Inflammatory macrophage treated with lipopolysaccharide for 1 hour (primary cell): ENCODE measurements at places on chromosomes 12 and 14.
A peak's percentile ranks its signal among the peaks of the same experiment; 100 is the strongest.

DNA sequence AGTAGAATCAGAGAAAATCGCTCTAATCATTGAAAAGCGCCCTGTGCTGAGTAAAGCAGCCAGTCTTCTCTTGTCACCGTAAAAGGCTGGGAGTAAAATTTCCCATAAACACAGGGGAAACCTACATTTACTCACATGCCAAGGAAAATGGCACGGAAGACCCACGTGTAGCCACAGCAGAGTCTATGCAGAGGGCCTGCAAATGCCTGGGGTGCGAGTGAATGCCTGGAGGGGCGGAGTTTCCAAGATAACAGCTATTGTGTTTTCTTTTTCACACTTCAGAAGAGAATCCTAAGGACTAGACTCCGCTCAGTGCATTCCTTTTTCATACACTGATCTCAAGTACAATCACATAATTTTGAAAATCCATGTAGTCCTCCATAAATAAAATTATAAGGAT lies 159.9 kb upstream of the FOXN3 start:
- no peak for DNase-seq

DNA sequence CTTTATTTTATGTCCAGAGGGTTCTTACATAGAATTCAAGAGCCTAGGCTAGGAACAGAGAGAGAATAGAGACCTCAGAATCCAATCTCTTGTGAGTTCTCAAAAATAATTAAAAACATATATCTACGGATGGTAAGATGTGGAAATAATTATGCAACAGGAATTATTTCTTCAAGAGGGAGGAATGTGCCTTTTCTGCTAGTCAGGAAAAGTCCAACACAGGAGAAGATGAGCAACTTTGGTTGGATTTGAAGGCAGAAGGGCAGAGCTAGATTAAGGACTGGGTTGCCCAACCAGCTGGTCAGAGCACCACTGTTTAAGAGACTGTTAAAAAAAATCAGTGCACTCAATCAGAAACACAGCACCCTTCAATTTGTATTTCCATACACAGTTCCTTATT lies 365.5 kb downstream of the ETNK1 start:
- DNase-seq, result no peak

- DNase-seq, result no peak
These were observed 816 bp upstream of the SLC8A3 start for GRCh38 chr14:70189456-70190077.

GRCh38 chr12:89525305-89525823 lies 483 bp downstream of the POC1B start:
- no peak for DNase-seq

GRCh38 chr12:125245581-125246557 lies 180.6 kb downstream of the AACS start:
- DNase-seq, result no peak

DNA sequence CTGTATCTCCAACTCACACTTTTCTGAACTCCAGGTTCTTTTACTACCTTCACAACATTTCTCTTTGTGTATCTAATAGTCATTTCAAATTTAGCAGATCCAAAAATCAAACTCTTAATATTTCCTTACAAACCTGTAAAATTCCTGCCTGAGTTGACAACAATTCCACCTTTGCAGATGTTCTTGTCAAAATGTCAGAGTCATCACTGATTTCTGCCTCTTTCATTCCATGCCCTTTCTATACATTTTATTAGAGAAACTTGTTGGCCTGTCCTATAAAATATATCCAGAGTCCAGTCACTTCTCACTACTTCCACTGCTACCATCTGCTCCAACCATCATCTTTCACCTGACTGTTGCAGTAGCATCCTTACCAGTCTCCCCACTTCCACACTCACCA lies 119.7 kb downstream of the CAPZA3 start:
- no peak for DNase-seq

GRCh38 chr12:6450091-6450868 lies 1.6 kb upstream of the TAPBPL start:
- DNase-seq, result no peak

- DNase-seq, result no peak
These were observed 98.3 kb downstream of the UNC79 start for GRCh38 chr14:93528884-93529558.

DNA sequence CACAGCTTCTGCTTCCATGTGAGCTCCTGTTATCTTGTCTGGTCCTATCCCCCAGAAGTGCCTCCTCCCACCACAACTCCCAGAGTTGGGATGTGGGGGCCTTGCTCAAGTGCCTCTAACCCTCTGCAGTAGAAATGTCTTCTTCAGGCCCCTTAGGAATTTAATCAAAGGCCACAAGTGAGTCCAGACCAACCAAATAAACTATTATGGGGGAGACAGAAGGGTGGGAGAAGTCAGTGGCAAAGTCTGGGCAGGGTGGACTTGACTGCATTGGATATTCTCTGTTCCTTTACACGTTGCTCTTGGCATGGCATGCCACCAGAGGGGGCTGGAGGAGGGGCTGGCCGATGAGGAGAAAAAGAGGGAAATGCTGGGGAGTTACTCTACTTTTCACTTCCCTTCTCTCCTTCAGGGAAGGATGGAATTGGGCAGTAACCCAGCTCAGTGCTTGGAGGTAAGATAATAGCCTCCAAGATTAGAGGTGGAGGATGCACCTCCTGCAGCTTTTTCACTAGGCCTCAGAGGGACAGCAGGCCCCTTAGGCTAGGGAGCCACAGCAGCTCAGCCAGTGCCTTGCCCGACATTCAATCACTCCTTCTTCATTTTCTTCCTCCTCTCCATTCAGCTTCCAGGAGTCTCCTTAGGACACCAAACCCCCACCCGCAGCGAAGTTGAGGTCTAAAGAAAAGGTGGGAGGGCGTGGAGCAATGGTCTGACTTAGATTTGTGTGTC lies 1.2 kb upstream of the AP1G2 start:
- DNase-seq, result peak; percentile 55

DNA sequence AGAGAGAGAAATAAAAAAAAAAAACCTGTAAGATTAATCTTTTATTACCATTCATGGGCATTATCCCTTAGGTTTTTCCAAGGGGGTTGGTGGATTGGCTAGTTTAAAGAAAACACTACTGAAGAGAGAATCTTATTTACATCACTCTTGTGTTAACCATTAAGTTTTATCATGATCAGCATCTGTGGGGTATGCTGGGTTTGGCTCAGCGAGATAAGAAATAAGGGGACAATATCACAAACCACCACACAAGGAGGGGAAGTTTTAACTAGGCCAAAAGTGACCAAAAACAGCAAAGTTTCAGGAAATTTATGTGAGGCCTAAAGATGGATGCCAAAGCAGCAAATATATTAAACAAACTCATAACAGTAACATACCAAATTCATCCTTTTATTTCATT lies 548.6 kb downstream of the SLC16A7 start:
- DNase-seq, result no peak

GRCh38 chr14:95964901-95965300 lies 74.3 kb upstream of the C14orf132 start:
- no peak for DNase-seq

- no peak for DNase-seq
These were observed 210.3 kb downstream of the TMTC2 start for GRCh38 chr12:82896979-82897378.

- DNase-seq, result no peak
These were observed 33.1 kb upstream of the OASL start for GRCh38 chr12:121072147-121072546.

DNA sequence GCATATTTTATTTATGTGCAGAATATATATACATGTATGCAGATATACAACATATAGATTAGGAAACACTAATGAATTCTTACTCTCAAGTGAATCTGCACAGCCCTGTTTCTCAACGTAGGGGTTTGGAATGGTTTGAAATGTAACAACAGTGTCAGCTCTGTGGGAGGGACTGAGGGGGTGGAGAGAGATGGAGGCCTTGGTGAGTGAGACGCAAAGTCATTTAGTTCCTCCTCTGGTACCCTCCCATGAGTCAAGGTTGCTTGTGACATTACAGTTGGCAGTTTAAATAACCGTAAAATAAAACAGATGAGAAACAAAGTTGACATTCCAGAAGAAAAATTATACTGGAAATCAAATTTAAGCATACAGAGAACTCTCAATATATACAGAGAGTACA lies 313.0 kb upstream of the PRKD1 start:
- no peak for DNase-seq

GRCh38 chr14:53569446-53569845 lies 387.2 kb downstream of the BMP4 start:
- no peak for DNase-seq

- DNase-seq, result no peak
These were observed 58.8 kb downstream of the GPR68 start for GRCh38 chr14:91185721-91186120.

GRCh38 chr14:61911574-61911973 lies 149.4 kb downstream of the SNAPC1 start:
- DNase-seq, result no peak

- DNase-seq, result peak; percentile 38
These were observed 25.5 kb downstream of the NKX2-8 start for GRCh38 chr14:36556811-36557433.

- DNase-seq, result peak; percentile 68
These were observed 778 bp downstream of the SLC8B1 start for GRCh38 chr12:113333877-113334785.

DNA sequence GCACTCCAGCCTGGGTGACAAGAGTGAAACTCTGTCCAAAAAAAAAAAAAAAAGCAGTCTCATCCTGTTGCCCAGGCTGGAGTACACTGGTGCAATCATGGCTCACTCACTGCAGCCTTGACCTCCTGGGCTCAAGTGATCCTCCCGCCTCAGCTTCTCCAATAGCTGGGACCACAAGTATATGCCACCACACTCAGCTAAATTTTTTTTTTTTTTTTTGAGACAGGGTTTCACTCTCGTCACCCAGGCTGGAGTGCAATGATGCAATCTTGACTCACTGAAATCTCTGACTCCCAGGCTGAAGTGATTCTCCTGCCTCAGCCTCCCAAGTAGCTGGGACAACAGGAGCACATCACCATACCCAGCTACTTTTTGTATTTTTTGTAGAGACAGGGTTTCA lies 5.2 kb upstream of the CNPY2 start:
- peak; percentile 63 for DNase-seq

DNA sequence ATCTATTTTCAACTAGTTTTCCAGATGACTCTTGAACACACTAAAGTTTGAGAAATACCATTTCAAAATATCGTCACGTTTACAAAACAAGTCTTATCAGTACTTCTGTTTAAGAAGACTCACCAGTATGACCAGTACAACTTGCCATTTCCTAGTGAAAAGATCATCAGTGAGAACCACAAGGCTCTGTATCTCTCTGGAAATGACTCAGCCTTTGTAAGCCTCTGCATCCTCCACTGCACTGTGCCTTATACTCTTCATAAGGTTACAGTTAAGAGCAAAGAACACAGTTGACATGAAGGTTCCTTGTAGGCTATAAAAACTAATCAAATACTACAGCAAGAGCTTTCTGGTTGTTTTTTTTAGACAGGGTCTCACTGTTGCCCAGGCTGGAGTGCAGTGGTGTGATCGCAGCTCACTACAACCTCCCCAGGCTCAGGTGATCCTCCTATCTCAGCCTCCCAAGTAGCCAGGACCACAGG lies 5.7 kb upstream of the VTI1B start:
- peak; percentile 81 for DNase-seq

- DNase-seq, result no peak
These were observed 452 bp downstream of the NGDN start for GRCh38 chr14:23469906-23470403.

DNA sequence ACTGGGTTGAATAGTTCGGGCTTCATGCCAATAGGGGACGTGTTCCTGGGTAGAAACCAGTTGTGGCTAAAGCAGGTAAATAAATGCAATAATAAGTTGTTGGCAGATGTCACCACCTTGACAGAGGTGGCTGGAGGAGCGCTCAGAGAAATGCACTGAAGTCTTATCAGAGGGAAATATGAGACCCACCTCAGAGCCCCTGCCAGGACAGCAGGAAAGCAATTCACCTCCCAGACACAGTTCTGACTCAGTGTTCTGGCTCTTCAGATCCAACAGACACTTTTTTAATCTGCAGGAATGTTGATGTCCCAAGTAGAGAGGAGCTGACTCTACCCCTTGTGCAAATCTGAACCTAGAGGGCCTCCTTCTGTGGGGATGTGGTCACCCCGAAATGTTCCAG lies 687.1 kb upstream of the FBXO33 start:
- no peak for DNase-seq

GRCh38 chr12:123113026-123113425 lies 37.9 kb downstream of the PITPNM2 start:
- no peak for DNase-seq

DNA sequence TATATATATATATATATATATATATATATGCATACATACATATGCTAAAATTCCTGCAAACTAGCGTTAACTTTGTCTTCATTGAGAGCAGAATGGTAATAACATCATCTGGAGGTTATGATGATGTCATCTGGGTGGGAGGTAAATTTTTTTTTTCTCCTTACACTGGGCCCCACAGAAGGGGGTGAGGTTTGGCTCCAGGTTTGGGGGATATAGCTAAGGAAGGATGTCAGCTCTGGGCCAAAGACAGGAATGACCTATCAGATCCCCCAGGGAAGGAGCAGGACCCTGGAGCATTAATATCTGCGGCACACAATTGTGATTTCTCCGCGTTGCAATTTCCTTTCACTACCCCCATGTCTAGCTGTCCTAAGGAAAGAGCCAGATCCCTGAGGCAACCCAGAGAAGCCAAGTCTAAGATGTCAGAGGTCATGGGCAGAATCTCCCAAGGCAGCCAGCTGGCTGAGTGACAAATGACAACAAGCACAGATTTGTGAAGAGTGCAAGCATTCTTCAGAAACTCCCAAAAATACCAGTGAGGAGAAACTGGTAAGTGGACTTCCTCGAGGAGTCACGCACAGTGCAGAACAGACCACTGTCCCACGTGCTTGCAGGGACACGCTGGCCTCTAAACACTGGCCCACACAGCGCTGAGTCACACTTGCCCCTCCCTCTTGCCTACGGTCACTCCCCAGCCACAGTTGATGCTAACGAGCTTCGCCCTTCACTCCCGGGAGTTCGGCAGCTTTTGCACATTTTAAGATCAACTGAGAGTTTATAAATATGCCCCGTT lies 9.9 kb downstream of the UBC start:
- DNase-seq, result peak; percentile 98

DNA sequence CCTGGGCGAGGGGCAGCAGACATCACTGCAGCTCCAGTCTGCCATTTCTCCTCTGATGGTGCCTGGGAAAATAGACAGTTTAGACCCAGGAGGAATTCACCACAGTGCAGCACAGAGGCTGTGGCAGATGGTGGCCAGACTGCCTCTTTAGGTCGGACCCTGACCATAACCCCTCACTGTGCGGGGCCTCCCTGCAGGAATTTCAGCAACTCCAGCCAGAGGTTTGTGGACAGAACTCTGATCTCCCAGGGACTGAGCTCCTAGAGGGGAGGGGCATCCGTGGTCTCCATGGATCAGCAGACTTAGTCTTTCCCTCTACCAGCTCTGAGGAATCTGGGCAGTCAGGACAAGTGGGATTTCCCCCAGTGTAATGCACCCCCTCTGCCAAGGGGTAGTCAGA lies 106.5 kb downstream of the ZC3H14 start:
- DNase-seq, result no peak

- DNase-seq, result no peak
These were observed 7.0 kb downstream of the PPP1R12A start for GRCh38 chr12:79927772-79928474.

- peak; percentile 69 for DNase-seq
These were observed 1.7 kb upstream of the TMEM229B start for GRCh38 chr14:67490196-67490595.

- no peak for DNase-seq
These were observed 441.6 kb downstream of the PCNX1 start for GRCh38 chr14:71348817-71349216.
